ENCODE measurements at places on chromosomes 6 and 20. TPM values are rescaled to one million over a fixed set of nuclear protein-coding genes. Genes with fewer than 3 reads are reported as not detected.

- peak; percentile 24 for DNase-seq
Observed at GRCh38 chr6:80376411-80376810, 269.9 kb downstream of the BCKDHB start.

- DNase-seq = peak; percentile 42
Observed at GRCh38 chr6:147268254-147268653, 64.0 kb downstream of the STXBP5 start.

- DNase-seq = peak; percentile 67
Observed at GRCh38 chr20:45359406-45360148, 3.4 kb upstream of the SYS1 start.

GRCh38 chr6:110191477-110191876 lies 11.2 kb downstream of the CDC40 start:
- DNase-seq = no peak

- peak; percentile 94 for DNase-seq
Observed at GRCh38 chr6:138250513-138251247, 32.4 kb upstream of the PBOV1 start.

DNA sequence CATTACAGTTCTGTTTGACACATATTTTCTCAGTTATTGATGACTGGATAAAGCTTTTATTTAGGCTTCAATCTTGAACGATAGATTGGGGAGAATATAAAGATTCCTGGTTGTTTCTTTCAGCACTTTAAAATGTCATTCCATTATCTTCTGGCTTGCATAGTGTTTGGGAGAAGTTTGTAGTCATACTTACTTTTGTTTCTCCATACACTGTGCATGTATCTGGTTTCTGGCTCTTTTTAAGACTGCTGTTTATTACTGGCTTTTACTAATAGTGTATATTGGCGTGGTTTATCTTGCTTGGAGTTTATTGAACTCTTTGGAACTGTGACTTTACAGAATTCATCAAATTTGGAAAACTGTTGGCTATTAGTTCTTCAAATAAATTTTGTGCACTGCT lies 49.2 kb downstream of the RGS17 start:
- no peak for DNase-seq

DNA sequence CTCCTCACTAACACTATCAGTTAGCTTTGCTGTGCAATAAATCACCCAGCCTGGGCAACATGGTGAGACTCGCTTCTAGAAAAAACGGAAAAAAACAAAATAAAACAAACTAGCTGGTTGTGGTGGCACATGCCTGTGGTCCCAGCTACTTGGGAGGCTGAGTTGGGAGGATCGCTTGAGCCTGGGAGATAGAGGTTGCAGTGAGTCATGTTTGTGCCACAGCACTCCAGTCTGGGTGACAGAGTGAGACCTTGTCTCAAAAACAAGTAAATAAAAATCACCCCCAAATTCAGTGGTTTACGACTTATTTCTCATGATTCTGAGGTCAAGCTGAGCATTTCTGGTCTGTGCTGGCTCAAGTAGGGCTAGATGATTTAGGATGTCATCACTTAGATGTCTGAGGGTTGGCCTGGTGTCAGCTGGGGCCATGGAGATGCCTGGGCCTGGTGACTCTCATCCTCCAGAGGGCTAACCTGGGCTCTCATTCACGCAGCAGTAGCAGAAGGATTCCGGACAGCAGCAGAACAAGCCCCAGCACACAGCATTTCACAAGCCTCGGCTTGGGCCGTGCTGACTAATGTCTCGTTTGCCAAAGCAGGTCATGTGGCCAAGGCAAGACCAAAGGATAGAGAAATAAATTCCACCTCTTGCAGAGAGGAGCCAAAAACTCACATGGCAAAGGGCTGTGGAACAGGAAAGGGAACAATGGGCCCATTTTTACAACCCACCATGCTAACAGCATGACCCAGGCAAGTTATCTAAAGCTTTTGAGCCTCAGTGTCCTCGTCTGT lies 32.5 kb downstream of the MGME1 start:
- peak; percentile 93 for DNase-seq

GRCh38 chr20:646107-646867 lies 6.7 kb downstream of the SRXN1 start:
- no peak for DNase-seq

DNA sequence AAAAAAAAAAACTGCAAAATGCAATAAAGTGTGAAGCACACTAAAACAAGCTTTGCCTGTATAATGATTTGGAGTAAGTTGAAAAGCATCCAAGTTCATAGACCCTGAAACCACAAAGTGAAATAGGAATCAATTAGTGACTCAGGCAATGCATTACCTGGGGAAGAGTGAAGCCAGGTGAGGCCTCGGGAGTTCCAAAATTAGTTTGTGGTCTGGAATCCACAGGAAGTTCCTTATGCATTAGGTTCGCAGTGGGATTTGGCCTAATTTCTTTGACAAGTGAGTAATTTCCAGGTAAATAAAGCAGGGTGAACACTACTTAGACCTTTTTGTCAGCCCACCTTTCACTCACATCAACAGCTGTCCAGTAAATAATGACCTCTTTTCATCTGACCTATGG lies 490.8 kb downstream of the CBLN4 start:
- no peak for DNase-seq

DNA sequence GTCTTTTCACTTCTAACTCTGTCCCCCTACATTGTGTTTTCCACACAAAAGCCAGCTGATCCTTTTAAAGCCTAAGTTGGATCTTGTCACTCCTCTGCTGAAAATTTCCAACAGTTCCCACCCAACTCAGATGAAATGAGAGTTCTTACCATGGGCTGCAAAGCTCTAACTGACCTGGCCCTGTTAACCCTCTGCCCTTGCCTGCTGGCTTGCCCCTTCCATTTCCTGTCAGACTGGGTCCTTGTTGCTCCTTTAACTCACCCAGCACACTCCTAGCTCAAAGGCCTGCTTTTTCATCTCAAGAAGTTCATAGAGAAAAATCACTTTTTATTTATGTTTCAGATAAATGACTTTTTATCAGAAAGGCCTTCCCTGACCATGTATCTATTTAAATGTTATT lies 66.5 kb upstream of the HEY2 start:
- no peak for DNase-seq

- DNase-seq = no peak
Observed at GRCh38 chr20:5002077-5002413, 735 bp upstream of the SLC23A2 start.

- no peak for DNase-seq
Observed at GRCh38 chr6:165820934-165821333, 157.9 kb upstream of the PDE10A start.

GRCh38 chr20:33916768-33917167 lies 76.9 kb upstream of the RALY start:
- no peak for DNase-seq

DNA sequence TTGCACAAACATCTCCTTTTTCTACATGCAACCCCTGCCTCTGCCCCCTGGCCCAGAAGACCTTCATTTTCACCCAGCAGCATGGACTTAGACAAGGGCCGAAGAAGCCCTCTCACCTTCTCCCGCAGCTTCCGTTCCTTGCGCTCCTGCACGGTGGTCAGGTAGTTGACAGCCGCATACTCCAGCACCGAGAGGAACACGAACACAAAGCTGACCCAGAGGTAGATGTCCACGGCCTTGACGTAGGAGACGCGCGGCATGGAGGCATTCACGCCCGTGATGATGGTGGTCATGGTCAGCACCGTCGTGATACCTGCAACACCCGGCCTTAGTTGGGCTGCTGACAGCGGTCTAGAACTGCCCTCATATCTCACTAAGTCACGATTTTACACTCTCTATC lies 47.1 kb upstream of the GABRR1 start:
- no peak for DNase-seq

DNA sequence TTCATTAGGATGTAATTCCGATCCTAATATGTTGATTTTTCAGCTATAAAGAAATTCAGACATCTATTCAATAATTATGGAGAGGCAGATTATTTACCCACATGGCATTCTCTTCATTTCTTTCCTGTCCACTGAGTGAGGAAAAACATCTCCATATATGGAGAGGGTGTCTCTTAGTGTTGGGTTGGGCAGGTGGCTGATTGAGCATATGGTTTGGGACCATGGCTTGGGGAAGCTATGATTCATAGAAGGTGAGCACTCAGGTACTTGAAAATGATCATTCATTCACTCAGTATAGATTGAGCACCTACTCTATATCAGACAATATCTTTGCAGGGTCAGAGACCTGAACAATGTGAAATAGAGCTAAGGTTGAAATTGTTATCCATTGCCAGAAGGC lies 41.3 kb upstream of the IL20RA start:
- no peak for DNase-seq

DNA sequence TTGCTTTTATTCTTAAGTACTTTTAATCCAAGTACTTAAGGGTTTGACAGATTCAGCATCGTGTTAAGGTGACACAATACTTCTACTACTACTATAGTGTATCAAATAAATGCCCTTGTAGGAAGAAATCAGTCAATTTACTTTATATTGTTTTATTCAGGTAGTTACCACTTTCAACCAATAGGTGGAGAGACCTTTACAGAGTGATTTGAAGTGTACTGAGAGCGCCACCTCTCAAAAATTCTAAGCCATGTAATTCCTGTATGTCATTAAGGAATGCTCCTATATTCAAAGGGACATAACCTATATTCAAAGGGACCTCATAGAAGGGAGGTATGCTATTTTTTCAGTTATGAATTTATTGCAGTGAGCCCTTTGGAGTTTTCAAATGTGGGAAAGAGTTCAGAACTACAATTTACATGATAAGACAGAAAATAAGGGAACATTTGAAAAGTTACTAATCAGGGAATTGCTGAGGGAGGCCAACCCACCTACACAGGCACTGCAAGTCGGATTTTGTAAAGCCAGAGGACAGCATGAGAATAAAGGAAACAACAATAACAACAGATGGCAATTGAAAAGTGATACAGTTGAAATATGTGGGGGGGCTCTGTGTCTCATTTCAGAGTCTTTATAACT lies 955.6 kb downstream of the TBC1D32 start:
- DNase-seq = peak; percentile 24

GRCh38 chr6:127083963-127084310 lies 34.5 kb upstream of the RSPO3 start:
- DNase-seq = no peak

- no peak for DNase-seq
Observed at GRCh38 chr20:4136078-4136966, 121.0 kb upstream of the RNF24 start.

GRCh38 chr6:113060664-113061063 lies 713.5 kb downstream of the RFPL4B start:
- DNase-seq = no peak

DNA sequence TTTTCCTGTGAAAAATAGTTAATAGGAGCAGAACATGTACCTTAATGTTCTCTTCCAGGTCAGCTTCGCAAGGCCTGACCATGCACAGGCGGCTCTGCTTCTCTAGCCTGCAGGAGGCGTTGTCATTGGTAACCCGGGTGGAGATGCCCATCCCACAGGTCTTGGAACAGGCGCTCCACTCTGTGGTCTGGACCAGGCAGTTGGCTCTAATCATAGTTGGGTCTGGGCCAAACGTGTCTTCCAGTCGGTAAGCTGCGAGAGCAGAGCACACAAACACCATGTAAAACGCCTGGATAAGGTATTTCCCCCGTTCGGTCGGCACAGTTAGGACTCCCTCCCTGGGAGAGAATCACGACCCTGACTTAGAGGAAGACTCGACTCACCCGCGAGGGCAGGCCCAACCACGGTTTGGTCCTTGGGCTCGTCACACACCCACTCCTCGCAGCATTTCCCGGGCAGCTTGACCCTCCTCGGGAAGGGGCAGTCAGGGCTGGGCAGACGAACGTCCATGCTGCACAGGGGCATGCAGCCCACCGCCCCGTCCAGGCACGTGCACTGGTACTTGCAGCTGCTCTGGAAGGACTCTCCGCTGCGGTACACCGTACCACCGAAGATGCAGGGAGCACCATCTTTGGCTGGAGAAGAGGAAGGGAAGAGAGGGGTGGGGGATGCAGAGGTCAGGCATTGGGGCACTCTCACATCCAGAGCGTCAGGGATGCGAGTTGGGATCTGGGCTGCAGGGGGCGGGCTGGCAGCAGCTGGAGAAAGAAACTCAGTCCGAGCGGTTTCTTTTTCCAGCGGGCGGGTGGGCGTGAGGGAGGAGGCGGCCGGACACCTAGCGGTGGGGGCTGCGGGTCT lies 1.0 kb downstream of the CCN2 start:
- peak; percentile 96 for DNase-seq

- no peak for DNase-seq
Observed at GRCh38 chr6:134021396-134022122, 30.9 kb downstream of the SLC2A12 start.

DNA sequence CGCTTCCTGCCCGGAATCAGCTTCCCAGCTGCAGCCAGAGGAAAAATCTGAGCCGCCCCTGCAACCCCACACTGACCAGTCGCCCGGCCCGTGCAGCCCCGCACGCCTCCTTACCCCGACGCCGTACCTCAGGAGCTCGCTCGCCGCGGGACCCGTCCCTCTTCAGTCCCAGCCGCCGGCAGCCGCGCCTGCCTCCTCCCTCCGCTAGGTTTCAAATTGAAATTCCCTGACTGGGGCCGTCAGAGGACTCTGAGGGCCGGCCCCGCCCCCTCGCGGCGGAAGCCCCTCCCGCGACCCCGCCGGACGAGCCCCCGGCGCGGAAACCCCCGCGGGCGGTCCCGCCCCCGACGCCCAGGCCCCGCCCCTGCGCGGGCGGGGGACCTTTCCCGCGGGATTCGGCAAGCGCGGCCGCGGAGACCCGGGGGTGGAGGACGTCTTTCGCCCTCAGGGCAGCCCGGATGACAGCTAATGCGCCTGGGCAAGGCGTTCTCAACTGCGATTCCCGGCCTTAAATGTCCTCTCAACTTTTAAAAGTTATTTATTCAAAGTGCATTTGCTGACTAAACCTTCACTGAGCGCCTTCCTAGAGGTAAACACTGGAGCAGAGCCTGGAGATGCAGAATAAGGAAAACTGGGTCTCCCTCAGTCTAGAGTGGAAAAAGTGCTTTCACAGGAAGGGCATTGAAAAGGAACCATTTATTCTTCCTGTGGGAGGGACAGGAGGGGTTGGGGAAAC lies at the start of gene EPB41L2:
EPB41L2 (minus strand) TSS at position 218 of the 736 bp plus-strand sequence. CDS start 106,760 bp downstream, outside the sequence.
- peak; percentile 85 for DNase-seq

- DNase-seq = no peak
Observed at GRCh38 chr6:99606656-99607415, at the start of gene PRDM13. PRDM13 (plus strand) TSS chr6:99606833; CDS start chr6:99607035, 202 bp downstream.

SLC35F1 gene
- not detected for total RNA-seq

RAET1L gene
- total RNA-seq = not detected

NKX2-4 gene
- not detected for total RNA-seq

SPEF1 gene
- total RNA-seq = 0.09 TPM

C6orf120 gene
- total RNA-seq = 57.1 TPM

HDGFL1 gene
- not detected for total RNA-seq

PROKR2 gene
- total RNA-seq = not detected

SCGN gene
- total RNA-seq = not detected

C20orf141 gene
- total RNA-seq = not detected

ZC3H12D gene
- total RNA-seq = 0.09 TPM

Measured in fibroblast of the aortic adventitia (primary cell).